ENCODE measurements at places on chromosomes 1 and 21.
A peak's percentile ranks its signal among the peaks of the same experiment; 100 is the strongest.

DNA sequence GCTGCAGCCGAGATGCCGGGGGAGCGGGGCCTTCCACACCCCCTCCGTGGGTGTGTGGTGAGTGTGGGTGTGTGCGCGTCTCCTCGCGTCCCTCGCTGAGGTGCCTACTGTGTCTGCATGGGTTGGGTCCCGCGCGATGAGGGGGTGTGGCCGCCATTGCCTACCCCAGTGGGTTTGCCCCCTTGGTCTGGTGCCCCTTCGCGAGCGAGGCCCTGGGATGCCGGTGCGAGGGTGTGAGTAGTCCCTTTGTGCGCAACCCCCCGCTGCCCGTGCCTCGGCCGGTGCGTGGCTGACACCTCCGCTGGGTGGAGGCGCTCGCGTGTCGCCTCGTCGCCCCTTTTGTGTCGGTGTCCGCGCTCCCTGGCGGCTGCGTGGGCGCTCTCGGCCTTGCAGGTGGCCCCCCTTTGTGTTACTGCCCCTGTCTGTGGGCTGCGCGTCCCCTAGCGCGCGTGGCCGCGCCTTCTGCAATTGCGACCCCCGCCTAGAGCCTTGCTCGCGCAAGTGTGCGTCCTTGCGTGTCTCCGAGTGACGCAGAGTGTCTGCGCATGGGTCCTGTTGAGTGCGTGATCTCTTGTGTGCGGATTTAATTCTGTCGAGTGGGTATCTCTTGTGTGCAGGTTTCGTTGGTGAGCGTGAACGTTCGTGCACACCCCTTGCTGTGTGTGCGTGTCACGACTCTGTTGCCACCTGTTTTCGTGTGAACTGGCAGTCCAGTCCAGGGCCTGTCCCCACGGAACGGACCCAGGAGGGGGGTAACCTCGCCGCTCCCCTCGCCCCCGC, 553 bp downstream of the TTC3 start:
- DNase-seq: no peak

DNA sequence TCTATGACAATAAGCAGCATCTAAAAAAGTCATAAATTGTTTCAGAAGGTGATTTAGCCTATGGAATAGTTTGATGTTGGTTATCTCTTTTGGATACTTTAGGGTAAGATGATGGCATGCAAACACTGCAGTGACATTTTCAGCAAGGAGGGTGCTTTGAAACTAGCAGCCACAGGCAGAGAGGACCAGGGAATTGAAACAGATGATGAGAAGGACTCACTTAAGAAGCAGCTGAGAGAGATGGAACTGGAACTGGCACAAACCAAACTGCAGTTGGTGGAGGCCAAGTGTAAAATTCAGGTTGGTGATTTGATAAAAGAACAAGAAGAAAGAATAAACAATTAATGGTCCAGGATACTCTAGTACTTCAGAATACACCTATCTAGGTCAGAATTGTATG, 11.2 kb upstream of the CACYBP start:
- no peak for DNase-seq

GRCh38 chr1:20787840-20788795, 1.0 kb upstream of the HP1BP3 start:
- no peak for DNase-seq

DNA sequence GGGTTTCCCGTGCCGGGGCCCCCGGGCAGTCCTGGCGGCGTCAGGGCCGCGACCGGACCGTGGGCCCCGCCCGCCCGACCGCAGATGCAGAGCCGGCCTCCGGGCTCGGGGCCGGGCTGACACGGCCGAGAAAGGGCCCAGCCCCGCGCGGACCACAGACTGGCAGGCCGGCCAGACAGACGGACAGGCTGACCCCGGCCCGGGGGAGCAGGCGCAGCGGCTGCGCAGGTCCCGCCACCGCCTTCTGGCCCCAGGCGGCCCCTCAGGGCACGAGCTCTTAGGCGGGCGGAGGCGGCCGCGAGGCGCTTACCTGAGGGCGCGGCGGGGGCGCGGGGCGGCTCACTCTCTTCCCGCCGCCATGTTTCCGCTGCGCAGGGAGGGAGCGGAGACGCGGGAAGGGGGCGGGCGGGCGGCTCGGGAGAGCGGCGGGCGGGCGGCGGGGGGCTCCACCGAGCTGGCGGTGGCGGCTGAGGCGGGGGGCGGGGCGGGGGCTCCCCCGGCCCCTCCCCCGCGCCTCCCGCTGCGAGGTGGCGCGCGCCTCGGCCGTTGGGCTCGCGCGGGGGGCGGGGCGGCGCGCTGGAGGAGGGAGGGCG, at the start of gene SCMH1:
TSS of gene SCMH1 (minus strand) at position 558 of the 593 bp plus-strand sequence. CDS start 56,173 bp downstream, outside the sequence.
- peak; percentile 52 for DNase-seq

DNA sequence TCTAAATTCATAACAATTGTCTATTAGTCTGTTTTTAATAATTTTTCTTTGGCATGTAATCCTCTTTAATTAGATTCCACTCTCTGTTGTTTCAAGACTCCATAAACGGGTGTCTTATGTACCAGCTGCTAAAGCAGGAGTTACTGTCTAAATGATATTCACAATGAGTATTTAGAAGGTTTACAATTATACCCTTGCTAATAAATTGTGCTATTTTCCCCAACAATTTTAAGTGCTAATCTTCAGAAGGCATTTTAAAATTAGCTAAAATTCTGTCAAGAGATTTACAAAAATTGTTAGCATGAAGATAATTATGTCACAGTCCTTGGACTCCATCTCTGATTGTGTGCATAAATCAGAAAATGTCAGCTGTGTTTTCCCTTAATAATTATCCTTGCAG, 83.7 kb downstream of the DPYD start:
- DNase-seq: no peak

DNA sequence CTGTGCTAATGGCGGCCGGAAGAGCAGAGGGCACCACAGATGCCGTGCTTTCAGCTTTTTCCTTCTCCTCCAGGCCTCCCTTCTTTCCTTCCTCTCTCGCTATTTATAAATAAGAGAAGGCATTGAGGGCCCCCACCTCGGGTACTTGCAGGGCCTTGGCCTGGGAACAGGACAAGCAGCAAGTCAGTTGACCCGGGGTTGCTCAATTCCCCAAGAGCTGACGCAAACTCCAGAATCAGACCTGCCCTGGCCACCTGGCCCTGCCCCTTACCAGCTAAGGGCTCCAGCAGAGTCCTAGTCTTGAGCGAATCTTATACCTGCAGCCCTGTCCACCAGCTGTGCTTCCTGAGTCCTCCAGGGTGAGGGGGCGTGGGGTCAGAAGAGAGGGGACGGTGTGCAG, 13.5 kb downstream of the TNFRSF1B start:
- no peak for DNase-seq
